ENCODE measurements at places on chromosomes 4 and X.

- no peak for DNase-seq
These were observed 186.6 kb downstream of the SOX3 start for GRCh38 chrX:140318296-140318695.

- no peak for DNase-seq
These were observed 55.3 kb downstream of the TMPRSS11F start for GRCh38 chr4:68074397-68074796.

- DNase-seq, result no peak
These were observed 996.1 kb downstream of the PDHA2 start for GRCh38 chr4:96835991-96836390.

DNA sequence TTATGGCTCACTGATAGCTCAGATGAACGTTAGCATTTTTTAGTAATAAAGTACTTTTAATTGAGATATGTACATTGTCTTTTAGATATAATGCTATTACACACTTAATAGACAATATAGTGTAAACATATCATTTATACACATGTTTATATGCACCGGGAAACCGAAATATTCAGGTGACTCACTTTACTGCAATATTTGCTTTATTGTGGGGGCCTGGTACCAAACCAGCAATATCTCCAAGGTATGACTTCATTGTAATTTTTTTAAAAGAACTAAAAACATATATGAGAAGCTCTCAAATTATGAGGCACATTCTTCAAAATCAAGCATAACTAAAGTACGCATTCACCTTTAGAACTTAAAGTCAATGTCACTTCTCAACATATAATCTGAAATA, 231.2 kb upstream of the SLC7A11 start:
- DNase-seq, result no peak

DNA sequence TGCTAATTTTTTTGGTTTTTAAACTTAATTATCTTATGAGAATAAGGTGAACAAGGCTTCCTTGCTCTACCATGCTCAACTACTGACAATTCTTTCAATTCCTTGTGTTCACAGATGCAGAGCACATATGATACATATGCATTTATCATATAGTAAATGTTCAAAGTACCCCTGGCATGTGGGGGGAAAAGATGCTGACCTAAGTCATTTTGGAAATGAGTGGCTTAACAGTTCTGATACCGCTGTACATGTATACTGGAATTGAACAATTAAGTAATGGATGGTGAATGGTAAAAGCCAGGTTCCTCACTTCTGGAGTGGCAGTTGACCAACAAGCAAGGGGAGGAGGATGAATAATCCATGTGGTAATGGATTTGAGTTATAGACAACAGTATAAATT, 149.6 kb downstream of the NAF1 start:
- DNase-seq, result no peak

DNA sequence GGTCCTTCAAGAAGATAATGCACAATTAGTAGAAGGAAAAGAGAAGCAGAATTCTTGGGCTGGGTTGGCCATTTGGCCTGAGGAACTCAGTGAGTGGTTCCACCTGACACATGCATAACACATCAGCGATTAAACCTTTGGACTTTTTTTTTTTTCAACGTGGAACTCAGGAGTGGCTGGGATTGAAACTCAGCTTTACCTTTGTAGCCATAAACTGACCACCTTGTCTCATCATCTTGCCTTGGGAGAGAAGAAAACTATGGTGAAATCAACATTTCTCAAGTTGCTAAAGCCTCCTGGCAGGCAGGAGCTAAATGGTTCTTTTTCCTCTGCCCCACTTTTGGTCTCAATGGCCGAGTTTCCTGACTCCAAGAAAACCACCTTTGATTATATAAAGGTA, 16.3 kb downstream of the PTTG2 start:
- DNase-seq, result no peak

DNA sequence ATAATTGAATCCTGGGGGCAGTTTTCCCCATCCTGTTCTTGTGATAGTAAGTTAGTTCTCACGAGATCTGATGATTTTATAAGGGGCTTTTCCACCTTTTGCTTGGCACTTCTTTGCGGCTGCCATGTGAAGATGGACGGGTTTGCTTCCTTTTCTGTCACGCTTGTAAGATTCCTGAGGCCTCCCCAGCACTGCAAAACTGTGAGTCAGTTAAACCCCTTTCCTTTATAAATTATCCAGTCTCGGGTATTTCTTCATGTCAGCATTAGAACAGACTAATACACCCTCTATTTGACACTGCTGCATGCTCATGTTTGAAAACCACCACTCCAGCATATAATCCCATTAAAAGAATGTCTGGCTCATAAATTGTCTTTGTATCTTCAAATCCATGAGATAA, 264.4 kb upstream of the ITM2A start:
- no peak for DNase-seq

DNA sequence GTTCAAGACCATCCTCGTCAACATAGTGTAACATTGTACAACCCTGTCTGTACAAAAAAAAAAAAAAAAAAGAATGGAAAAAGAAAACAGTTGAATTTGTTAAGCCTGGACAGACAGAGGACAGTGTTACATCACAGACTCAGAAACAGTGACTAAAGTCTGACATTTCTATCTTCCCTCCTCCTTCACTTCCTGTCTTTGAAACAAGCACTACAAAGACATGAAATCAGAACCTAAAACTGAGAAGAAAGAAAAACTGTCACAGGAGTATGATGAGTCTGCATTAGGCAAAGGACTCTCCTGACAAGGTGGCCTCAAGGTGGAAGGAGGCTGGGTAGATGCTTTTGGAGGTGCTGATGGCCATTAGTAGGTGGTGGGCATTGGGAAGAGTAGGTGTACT, 126.7 kb downstream of the RBM47 start:
- DNase-seq, result no peak

- DNase-seq, result no peak
These were observed 60.2 kb downstream of the SEPSECS start for GRCh38 chr4:25100021-25100555.

DNA sequence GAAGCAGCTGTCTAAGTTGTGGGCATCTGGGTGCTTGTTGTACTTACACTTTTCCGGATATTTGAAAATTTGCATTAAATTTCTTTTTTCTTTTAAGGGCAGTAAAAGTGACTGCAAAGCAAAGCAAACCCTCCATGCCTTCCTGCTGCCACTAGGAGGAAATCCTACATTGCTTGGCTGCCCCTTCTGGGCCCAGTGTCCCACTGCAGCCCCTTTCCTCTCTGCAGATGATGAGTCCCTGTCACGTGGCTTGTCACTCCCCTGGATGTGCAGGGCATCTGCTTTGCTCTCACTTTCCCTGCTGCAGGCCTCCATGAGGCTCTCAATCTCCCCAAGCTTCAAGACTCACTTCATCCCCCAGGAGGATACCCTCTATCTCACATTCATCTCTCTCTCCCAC, 12.7 kb downstream of the TSR2 start:
- no peak for DNase-seq

DNA sequence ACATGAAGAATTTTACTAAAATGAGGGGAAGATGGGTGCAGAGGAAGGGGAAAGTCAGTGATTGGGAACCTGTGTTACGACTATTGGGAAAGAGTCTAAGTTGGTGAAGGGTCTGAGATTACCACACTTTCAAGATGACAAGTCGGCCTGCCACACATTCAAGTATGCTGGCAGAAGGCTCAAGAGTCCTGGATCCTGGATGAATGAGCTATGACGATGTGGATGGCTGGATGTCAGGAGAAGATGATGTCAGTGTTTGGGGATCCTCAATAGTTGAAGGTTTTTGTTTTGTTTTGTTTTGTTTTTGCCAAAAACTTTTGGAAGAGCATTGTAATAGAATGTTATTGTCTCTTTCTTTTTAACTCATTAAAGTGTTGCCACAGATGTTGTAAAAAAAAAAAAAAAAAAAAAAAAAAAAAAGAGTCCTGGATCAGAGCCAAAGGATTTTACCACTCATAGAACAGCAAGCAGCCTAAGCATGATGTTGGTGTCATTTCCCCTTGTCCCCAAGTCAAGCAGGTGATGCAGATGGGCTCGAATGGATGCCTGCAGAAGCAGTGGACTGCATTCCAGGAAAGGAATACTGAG, 120.6 kb downstream of the REELD1 start:
- no peak for DNase-seq

DNA sequence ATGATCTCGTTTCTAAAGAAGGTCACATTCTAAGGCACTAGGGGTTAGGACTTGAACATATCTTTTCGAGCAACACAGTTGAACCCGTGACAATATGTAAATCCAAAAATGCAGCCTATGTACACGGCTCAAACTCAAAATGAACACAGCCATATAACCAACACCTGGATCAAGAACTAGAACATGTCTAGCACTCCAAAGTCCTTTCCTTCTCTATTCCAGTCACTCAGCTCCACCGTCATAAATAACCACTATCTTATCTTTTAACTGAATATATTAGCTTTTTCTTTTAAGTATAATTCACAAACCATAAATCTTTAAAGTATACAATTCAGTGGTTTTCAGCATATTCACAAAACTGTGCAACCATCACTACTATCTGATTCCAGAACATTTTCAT, 19.4 kb upstream of the RELL1 start:
- no peak for DNase-seq
